ENCODE measurements at places on chromosomes 2 and 18.

DNA sequence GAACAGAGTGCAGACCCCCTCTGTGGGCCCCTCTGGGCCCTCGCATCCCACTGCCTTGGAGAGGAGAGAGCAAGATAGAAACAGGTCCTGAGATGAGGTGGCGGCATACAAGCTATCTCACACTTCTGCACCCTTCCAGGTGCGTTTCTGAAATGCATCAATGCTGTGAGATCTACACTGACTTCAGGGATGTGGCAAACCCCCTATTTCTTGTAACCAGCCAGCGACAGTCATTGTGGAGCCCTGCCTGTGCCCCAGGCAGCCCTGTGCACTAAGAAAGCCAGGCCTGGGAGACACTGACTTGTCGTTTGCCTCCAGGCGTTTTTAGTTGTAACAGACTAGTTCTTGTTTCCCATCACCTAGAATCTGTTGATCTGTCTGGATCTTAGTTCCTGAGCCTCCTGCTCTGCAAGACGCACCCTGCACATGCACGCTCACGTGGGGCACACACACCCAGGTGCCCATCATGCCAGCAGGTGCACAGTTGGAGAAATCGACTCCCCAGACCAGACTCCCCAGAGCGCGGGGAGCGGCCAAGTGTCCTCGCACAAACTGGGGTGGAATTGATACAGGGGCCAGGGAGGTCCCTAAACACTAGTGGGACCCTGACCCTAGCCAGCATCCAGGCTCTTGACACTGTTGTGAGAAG lies 238.0 kb downstream of the FAM210A start:
- no peak for DNase-seq

DNA sequence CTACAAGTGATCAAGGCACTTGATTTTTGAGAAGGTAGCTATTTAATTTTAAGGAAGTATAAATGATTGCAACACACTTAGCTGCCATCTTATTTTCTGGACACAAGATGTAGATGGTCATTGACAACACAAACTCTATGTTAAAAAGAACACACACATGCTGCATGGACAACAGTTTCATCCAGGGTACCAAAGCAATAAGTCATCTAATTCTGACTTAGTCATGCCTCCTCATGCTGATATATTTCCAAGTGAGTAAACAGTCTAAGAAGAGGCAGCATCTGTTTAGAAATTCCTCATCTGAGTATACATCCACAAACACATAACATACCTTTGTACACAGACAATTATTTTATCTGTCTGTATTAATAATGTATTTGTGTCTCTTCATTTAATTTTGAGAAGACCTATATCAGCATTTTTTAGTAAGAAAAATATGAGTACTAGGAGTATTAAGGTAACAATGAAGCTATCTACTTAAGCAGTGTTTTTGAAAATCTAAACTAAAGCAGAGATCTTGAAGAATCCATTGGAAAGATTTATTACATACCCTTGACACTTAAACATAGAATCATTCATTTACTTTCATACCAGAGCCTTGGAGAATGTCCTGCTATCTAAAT lies 84.9 kb downstream of the SCN1A start:
- no peak for DNase-seq

DNA sequence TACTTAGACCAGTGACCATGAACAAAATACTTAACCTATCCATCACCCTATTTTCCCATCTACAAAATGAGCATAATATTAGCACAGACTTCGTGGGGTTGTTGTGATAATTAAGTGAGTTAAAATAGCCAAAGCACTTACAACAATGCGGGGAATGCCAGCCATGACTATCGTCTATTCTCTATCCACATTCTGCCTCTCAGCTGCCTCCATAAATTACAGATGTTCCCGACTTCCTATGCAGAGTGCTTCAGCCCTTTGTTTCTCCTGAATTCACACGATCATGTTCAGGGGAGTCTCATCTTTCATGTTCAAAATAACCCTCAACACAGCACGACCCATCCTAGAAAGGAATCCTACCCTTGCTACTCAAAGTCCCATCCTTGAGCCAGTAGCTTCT lies 211.6 kb downstream of the EN1 start:
- DNase-seq, result no peak

- peak; percentile 84 for DNase-seq
Measured at GRCh38 chr18:68177807-68178702, 536.9 kb downstream of the TMX3 start.

DNA sequence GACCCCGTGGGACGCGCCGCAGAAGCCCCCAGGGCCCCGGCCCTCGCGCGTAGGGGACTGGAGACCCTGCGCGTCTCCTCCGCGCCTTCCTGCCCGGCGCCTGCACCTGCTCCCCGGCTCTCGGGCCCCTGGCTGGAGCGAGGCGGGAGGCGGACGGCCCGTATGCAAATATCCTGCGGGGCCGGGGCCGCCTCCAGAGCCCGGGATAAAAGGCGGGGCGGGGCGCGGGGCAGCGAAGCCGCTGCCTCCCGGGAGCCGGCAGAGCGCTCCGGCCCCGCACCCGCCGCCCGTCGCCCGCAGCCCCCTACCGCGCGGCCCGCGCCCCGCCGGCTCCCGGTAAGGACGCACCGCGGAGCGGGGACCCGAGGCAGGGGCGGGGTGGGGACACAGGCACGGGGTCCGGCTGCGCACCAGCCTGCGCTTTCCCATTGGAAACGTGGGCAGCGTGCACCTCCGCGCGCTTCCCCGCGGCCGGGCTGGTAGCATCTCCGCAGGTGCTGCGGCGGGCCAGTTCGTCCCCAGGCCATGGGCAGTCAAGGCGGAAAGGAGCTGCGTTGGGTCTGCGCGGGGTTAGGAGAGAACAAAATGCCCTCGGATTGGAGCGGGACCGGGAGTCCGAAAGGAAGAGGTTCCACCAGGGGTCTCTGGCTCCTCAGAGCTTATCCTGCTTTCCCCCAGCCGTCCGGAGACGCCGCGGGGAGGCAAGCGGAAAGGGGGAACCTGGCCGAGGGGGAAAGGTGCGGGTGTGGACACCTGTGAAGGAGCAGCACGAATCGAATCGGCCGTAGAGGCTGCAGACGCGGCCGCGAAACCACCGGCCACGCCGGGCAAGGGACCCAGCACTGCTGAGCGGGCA lies at the start of gene ATP6V1C2:
TSS of gene ATP6V1C2 (plus strand) at position 235 of the 856 bp plus-strand sequence. CDS start 1,220 bp downstream, outside the sequence.
- no peak for DNase-seq

- DNase-seq, result no peak
Measured at GRCh38 chr2:67845621-67846369, 217.0 kb downstream of the C1D start.

GRCh38 chr2:209368406-209368805 lies 55.4 kb upstream of the MAP2 start:
- no peak for DNase-seq

DNA sequence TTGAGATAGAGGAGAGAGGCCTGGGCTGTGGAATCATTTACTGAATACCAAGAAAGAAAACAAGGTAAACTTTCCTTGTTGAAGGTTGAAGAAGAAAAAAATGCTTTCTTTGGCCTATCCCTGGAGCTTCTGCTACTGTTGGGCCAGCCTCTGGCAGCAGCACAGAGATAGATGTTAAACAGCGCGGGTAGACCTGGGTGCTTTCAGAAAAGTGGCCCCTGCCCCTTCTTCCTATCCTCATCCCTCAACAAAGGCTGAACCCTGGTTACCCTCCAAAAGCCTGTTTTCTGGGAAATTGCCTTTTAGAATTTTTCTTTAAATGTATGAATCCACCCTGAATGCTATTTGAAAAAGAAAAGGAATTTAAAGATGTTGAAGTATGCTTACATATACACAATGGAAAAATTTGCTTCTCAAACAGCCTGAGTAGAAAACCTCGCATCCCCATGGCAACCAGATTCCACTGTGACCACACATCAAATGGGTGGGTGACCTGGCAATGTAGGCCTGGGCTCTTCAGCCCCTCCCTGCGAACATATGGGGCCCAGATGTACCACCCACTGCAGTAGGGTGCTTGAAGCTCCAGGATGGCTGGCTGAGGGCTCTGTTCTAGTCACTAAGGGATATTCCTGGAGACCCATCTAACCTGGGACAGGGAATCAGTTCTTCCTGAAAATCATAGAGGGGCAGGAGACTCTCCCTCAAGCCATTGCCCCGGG lies 23.4 kb upstream of the CHRNA1 start:
- peak; percentile 99 for DNase-seq

GRCh38 chr2:158539176-158540005 lies 82.6 kb downstream of the PKP4 start:
- peak; percentile 34 for DNase-seq

- no peak for DNase-seq
Measured at GRCh38 chr2:55871637-55872036, 51.9 kb downstream of the EFEMP1 start.

DNA sequence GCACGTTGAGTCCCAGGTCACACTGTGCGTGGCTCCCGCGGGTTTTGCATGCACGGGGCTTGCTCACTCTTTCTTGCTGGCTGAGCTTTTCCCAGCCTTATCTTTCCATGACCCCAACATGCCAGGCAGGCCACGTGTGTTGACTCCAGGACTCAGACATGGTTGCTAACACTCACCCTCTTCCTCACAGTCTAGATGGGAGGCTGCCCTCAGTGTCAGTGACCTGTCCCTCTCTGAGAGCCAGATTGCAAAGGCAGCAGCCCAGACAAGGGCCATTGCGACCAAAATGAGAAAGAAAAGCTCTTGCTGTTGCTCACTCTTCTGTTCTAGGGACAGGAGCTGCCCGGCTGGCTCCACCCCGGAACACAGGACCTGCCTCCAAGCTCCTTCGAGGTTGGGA lies 113.7 kb downstream of the TMEM18 start:
- DNase-seq, result no peak

- no peak for DNase-seq
Measured at GRCh38 chr2:195505701-195506100, 151.3 kb upstream of the SLC39A10 start.

DNA sequence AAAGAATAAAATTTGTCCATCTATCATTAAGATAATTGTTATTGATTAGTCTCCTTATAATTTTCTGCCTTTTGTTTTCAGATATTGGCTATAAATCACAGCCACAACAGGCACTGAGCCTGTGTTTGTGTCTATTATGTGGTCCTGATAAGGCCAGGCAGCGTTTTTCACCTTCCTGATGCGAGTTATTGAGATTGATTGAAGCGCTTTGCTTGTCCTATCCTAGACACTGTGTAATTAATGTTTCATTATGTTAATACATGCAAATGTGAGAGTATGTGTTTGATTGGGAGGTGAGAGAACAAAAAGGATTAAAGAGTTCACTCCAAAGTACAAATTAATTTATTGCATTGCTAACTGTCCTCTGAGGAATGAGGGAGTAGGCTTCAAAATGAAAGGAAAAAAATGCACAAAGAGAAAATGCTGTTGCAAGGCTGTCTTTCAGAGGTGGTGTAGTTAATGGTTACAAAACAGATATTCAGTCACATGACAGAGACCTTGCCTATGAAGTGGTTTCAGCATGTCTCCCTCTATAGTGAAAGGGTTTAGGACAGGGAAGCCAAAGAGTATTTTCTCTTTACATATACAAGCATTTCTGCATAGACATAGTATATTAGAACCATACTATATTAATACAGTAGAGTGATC lies 391.1 kb downstream of the DCC start:
- no peak for DNase-seq

DNA sequence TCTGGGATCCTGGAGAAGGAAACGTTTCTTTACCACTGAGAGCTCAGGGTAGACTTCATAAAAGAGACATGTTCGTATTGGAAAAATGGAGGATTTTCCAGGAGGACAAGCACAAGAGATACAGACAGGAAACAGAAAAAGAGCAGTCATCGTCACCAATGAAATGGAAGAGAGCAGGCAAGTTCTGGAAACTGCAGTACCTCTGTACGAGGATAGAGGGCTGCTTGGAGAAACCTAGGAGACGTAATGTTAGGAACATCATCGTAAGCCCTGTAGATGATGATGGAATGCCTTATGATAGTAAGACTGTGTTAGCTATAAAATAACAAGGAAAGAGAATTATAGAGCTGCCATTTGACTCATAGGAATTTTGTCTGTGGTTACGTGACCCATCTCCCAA lies 121.1 kb upstream of the KLHL14 start:
- no peak for DNase-seq

- DNase-seq, result no peak
Measured at GRCh38 chr18:48821251-48821590, 129.5 kb downstream of the SMAD7 start.

- DNase-seq, result no peak
Measured at GRCh38 chr18:9697121-9697520, 11.0 kb upstream of the RAB31 start.

- no peak for DNase-seq
Measured at GRCh38 chr2:222404151-222404905, 20.0 kb upstream of the SGPP2 start.

GRCh38 chr2:6812857-6813530 lies 52.7 kb downstream of the CMPK2 start:
- no peak for DNase-seq

DNA sequence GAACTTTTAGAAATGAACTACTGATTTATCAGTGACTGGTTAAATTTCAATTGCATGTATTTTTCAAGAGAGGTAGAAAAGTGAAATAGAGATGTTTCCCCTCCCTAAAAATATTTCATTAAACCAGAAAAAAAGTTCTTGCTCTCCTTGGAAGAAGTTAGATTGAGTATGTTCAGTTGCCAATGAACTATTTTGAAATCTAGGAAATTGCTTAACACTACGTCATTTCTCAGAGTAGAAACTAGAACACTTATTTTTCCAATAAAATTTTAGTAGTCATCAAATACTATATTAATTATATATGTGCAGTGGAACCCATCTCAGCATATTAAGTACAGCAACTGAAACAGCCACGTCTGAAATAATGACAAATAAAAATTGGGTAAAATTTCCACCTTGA lies 51.8 kb upstream of the STAT1 start:
- no peak for DNase-seq

DNA sequence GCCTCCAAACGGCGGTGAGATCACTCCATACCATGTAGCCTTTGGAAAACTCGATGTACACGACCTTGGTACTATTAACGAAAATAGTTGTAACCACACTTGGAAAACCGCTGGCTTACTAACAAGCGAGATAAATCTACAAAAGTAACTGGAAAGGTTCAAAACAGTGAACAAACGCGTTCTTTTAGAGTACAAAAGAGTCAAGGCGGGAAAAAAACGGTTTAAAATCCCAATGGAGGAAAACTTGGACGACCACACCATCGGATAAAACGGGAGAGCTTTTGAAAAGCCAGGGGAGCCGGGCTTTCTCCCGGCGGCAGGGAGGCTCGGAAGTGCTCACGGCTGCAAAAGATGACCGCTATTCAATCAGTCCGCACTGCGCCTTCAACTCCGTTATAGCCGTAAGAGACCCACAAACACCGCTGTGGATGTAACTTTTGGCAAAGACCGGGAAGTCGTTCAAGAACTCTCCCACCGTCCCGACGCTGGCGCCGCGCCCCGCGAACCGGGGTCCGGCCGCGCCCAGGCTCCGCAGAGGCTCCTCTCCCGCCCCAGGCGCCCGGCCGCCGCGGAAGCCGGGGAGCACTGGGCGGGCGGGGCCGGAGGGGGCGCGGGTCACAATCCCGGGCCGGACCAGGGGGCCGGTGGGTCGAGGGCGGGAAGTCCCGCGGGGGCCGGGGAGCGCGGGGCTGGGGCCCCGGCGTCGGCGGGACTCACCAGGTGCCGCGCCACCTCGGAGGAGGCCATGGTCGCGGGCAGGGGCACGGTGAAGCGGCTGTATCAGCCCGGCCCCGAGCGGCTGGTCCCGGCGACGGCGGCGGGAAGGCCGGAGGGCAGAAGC lies 465 bp downstream of the SEPTIN10 start:
- peak; percentile 53 for DNase-seq

- no peak for DNase-seq
Measured at GRCh38 chr2:177044671-177045070, 167.9 kb upstream of the HNRNPA3 start.

GRCh38 chr2:161571051-161571429 lies 53.2 kb upstream of the SLC4A10 start:
- DNase-seq, result no peak

GRCh38 chr2:215435280-215435869 lies 493 bp downstream of the FN1 start:
- no peak for DNase-seq
